NCI-H2171 treated with DMSO at 0.1 percent for 48 hours (cell line): ENCODE measurements at places on chromosomes 2 and 18.

DNA sequence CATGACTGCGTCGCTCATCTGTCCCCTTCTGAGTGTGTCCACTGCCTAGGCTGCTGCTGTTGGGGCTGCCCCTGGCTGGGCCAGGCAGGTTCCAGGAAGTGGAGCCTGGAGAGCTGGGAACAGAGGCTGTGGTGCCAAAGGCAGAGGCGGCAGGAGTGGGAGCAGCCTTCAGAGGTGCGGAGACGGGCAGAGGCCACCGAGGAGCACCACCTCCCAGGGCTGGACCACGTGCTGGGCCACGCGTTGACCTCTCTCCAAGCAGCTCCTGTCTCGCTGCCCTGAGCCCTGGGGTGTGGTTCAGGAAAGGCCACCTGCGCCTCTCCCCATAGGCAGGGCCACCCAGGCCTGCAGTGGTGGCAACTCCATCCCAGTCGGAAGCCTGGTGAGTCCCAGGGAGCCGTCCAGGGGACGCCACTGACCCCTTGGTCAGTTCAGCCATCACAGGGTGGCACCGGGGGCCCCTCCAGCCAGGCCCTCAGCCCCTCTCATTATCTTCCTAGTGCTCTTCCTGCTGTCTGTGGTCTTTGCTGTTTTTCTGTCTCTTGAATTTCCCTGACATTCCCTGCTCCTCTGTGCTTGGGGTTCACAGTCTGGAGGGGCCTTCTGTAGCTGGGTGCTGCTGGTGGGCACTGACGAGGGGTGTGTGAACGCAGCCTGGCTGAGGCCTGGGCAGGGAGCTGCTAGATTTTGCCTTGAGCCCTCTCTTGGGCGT is 122.8 kb upstream of the HS6ST1 start:
- no peak for DNase-seq

DNA sequence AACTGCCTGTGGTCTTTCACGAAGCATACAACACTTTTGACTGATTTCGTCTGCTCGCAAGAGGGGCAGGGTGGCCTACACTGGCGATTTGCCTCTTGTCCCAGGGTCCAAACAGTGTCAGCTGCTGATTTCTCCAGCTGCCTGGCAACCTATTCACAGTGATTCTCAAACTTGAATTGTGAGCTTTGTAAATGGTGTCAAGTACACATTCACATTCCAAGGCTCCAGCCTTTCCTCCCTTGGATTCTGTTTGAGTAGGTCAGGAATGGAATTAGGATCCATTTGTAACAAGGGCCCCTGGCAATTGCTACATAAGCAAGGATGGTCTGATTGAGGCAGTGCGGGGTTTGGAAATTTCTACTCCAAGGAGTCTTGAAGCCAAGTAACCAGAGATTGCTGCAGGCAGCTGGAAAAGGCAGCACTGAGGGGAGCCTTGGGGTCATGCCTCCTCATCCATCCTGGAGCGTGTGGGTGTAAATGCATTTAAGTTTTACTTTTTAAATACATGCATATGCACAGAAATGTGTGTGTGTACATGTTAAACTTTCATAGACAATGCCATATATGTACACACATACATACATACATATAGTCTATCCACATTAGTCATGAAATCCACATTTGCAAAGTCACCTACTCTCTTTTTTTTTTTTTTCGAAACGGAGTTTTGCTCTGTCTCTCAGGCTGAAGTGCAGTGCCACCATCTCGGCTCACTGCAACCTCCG is 86.8 kb upstream of the UXS1 start:
- no peak for DNase-seq

GRCh38 chr18:31329787-31330438 is 12.0 kb downstream of the DSG1 start:
- DNase-seq, result no peak

DNA sequence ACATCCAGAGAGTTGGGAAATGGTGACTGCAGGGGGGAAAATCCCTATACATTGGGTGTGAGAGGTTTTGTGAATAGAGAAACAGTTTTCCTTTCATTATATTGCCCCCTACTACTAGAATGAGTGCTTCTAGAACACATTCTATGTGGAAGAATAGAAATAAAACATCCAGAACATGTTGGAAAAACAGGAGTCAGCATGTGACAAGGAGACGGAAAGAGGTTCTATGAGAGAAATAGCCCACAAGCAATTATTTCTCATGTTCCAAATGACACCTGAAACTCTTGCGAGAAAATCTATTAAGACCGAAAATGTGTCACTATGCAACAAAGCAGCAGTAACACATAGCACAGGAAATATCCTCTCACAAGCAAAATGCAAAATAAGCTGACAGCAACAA is 202.7 kb upstream of the SPOPL start:
- DNase-seq, result no peak
